ENCODE measurements at places on chromosomes 7 and 10. TPM values are rescaled to one million over a fixed set of nuclear protein-coding genes. Genes with fewer than 3 reads are reported as not detected.

Gene SPDYE2B
- polyA plus RNA-seq, result not detected

Gene H2BK1
- not detected for polyA plus RNA-seq

Gene FAM20C
- not detected for polyA plus RNA-seq

Gene SH2B2
- polyA plus RNA-seq, result 0.31 TPM

DNA sequence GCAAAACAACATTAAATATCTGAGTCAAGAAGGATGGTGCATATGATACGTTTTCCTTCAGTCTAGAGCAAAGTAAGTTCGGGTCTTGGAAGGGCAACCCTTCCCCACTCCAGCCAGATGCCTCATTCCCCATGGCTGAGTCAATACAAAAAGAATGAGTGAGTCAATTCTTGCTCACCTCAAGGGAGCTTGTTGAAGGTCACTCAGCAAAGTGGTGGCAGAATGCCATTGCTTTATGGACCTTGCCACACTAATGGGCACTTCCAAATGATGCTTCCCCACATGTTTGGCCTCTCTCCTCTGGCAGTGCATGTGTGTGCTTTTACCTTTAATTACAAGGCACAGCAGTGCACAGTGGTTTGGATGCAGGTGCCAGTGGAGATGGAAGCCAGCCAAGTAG, 296.5 kb downstream of the SORCS3 start:
- H3K27me3 ChIP-seq, result no peaks in the 10 kb centered on the region
- no peak for DNase-seq
- H3K27ac ChIP-seq, result no peak overlapping the region
- no peaks in the 10 kb centered on the region for H3K36me3 ChIP-seq
- H3K4me1 ChIP-seq, result peaks cover 20% of the 10 kb centered on the region

DNA sequence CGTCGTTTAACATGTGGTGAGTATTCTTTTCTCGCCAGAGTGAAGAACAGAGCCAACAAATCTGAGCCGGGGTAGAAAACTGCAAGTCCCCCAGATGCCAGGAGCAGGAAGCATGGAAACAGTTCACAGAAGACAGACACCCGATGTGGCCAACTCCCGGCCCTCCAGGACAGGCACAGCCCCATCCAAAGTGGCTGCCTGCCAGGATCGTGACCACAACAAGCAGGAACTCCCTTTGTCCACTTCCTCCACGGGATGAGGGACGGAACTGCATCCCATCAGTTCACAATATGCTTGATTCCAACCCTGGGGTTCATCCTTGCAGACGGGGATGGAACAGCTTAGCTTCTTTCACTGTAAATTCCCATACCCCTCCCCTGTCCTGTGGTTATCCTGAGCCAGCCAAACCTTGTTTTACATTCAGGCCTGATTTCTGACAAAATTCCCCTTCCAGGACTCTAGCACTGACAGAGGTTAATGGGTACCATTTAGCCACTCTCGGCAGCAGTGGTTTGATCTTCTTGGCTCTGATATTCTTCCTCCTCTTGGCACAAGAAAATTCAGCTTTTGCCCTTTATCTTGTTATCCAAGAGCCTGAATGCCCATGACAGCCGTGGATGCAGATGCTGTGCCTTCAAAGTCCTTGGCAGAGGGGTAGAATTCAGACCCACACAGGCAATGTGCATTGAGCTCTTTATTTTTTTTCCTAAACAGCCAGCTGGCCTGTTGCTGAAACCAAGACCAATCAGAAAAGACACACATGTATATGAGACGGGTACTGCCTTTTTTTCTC, 105.5 kb upstream of the FAM204A start:
- DNase-seq, result no peak
- H3K36me3 ChIP-seq, result no peaks in the 10 kb centered on the region
- H3K4me3 ChIP-seq, result no peak overlapping the region
- H3K4me1 ChIP-seq, result no peaks in the 10 kb centered on the region

Gene GPR37
- not detected for polyA plus RNA-seq

DNA sequence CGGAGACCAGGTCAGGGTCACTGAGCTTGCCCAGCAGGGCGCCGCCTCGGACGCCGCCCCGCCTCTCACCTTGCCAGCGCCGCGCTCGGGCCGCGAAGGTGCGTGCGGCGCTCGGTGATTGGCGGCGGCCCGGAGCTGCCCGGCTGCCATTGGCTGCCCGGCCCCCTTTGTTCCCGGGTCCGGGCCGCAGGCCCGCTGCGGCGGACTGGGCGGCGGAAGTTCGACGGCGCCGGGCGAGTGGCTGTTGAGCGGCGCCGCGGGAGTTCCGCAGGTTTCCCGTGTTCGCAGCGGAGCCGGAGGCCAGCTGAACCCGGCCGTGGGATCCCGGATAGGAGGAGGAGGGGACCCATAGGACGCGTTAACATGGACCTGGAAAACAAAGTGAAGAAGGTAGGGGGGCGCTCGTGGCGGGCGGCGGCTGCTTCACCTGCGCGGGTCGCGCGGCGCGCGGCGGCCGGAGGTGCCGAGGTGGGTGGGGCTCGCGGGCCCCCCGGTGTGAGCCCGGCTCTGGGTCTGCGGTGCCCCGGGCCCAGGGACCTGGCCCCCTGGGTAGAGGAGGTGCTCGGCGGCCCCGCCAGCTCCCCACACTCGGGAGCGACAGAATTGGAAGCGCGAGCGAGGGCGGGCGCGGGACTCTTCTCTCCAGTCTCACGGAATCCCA, at the start of gene TES:
Gene TES, plus strand, starts transcription at position 195 of the 661 bp plus-strand sequence. Its CDS starts 169 bp downstream, at position 364.
- peaks cover 5% of the 10 kb centered on the region for H3K36me3 ChIP-seq
- peak; percentile 55 for DNase-seq
- peak within 1 kb of the TSS; percentile 98 for H3K27ac ChIP-seq
- H3K4me1 ChIP-seq, result peaks cover 43% of the 10 kb centered on the region
- peak within 1 kb of the TSS; percentile 99 for H3K4me3 ChIP-seq
- no peaks in the 10 kb centered on the region for H3K27me3 ChIP-seq

- peaks cover 5% of the 10 kb centered on the region for H3K27me3 ChIP-seq
- H3K4me1 ChIP-seq, result no peaks in the 10 kb centered on the region
- no peak for DNase-seq
- H3K36me3 ChIP-seq, result no peaks in the 10 kb centered on the region
Observed at GRCh38 chr10:91621483-91622113, 11.3 kb downstream of the PPP1R3C start.

Gene TACC2
- polyA plus RNA-seq, result not detected

DNA sequence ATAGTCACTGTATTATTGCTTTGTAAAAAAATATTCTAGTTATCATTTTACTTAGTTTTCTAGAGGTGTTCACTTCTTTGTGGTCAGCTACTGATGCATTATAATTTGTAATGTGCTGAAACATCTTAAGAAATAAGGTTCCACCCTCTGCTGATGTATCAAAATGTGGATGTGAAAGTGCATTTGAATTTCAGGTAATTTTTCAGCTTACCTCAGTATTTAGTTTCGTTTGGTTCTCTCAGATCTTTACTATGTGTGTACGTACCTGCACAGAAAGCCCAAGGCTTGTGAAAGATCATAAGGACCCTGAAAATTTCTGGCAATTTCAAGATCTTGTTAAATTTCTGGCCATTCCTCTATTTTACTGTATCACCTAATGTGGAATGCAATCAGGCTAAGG, 542.3 kb upstream of the TPK1 start:
- DNase-seq, result no peak
- no peaks in the 10 kb centered on the region for H3K4me1 ChIP-seq
- no peaks in the 10 kb centered on the region for H3K27me3 ChIP-seq
- no peak overlapping the region for H3K27ac ChIP-seq

GRCh38 chr7:140562926-140563481, 77.6 kb downstream of the DENND2A start:
- DNase-seq, result no peak
- no peak overlapping the region for H3K4me3 ChIP-seq
- no peaks in the 10 kb centered on the region for H3K36me3 ChIP-seq
- H3K27me3 ChIP-seq, result peaks cover 4% of the 10 kb centered on the region

GRCh38 chr10:131452926-131453720, 141.6 kb upstream of the TCERG1L start:
- peaks cover 13% of the 10 kb centered on the region for H3K27me3 ChIP-seq
- H3K36me3 ChIP-seq, result no peaks in the 10 kb centered on the region
- H3K4me3 ChIP-seq, result peak overlapping the region; percentile 22
- H3K27ac ChIP-seq, result no peak overlapping the region
- no peak for DNase-seq

DNA sequence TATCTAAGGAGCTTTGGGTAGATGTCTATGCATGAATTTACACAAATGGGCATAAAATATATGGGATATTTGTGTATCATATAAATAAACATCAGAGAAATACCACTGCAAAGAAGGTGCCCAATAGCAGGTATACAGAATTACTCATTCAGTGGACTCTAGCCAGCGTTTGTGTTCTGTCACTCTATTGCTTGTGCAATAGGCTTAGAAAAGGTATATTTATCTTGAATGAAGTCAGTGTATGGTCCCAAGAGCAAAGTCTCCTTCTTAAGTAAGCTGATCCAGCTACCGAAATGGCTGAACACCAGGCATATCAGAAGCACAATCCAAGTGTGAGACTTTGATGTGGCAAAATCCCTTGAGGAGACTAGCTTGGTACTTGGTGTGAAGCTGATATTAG, 1058.4 kb downstream of the SORCS1 start:
- no peaks in the 10 kb centered on the region for H3K27me3 ChIP-seq
- no peak for DNase-seq
- H3K4me3 ChIP-seq, result no peak overlapping the region
- H3K27ac ChIP-seq, result no peak overlapping the region

Gene HOXA6
- not detected for polyA plus RNA-seq

- H3K36me3 ChIP-seq, result no peaks in the 10 kb centered on the region
- no peak overlapping the region for H3K27ac ChIP-seq
- no peaks in the 10 kb centered on the region for H3K27me3 ChIP-seq
- DNase-seq, result no peak
- peak overlapping the region; percentile 51 for H3K4me3 ChIP-seq
Observed at GRCh38 chr10:91006752-91007346, 86.0 kb upstream of the ANKRD1 start.

- DNase-seq, result no peak
- H3K36me3 ChIP-seq, result no peaks in the 10 kb centered on the region
- no peaks in the 10 kb centered on the region for H3K27me3 ChIP-seq
- H3K4me1 ChIP-seq, result no peaks in the 10 kb centered on the region
Observed at GRCh38 chr10:89915021-89915420, 213.6 kb downstream of the KIF20B start.

DNA sequence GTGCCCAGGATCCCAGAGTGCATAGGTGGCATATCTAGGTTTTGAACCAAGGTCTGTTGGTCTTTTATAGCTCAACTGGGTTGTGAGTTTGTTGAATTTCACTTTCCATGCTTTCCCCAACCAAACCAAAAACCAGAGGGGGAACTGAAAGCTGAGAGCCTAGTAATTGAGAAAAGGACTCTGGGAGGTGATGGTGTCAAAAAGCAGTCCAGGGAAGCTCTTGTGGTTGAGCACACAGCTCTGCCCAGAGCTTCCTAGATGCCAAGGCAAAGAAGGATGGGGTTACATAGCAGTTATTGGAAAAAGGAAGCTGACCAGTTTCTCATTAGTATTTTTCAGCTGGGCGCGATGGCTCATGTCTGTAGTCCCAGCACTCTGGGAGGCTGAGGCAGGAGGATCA, 9.9 kb downstream of the POR start:
- no peak for DNase-seq
- no peaks in the 10 kb centered on the region for H3K36me3 ChIP-seq
- H3K27me3 ChIP-seq, result no peaks in the 10 kb centered on the region

GRCh38 chr10:30732671-30733070, 103.1 kb upstream of the LYZL2 start:
- DNase-seq, result no peak
- peaks cover 2% of the 10 kb centered on the region for H3K4me1 ChIP-seq
- no peak overlapping the region for H3K4me3 ChIP-seq
- H3K36me3 ChIP-seq, result no peaks in the 10 kb centered on the region
- peaks cover 4% of the 10 kb centered on the region for H3K27me3 ChIP-seq

Gene CUBN
- polyA plus RNA-seq, result 0.11 TPM
